NCI-H2081 (cell line): ENCODE measurements at places on chromosomes 11 and 22.

- DNase-seq: peak; percentile 86
Observed at GRCh38 chr22:40396882-40397281, 26.5 kb downstream of the SGSM3 start.

GRCh38 chr11:36317992-36318391, 21.9 kb downstream of the PRR5L start:
- DNase-seq: no peak

DNA sequence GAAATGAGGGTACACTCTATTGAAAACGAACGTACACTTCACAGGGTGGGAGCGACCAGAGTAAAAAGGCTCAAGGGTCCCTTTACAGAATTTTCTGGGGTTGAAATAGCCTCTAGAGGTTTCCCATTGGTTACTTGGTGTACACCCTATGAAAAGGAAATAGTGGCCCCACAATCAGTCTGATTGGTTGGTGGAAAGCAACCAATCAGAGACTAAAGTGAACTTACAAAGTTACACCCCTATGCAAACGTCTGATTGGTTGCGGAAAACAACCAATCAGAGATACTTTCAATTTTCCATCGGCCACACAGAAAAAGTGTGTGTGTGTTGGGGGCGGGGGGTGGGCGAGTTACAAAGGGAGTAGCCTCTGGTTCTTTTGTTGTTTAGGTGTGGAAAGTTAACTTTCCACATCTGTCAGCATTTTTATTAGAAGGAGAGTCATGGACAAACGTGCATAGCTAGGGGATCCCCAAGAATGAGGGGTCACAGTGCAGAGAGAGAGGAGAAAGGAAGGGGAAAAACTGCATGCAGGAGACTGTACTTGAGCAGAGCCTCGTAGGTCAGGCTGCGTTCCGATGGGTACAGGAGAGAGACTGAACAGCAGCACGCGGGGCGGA, 1152.1 kb downstream of the TBC1D22A start:
- DNase-seq: no peak

- DNase-seq: peak; percentile 30
Observed at GRCh38 chr11:23021287-23021863, 161.1 kb upstream of the CCDC179 start.

GRCh38 chr11:111966678-111967077, 29.5 kb downstream of the DIXDC1 start:
- no peak for DNase-seq

DNA sequence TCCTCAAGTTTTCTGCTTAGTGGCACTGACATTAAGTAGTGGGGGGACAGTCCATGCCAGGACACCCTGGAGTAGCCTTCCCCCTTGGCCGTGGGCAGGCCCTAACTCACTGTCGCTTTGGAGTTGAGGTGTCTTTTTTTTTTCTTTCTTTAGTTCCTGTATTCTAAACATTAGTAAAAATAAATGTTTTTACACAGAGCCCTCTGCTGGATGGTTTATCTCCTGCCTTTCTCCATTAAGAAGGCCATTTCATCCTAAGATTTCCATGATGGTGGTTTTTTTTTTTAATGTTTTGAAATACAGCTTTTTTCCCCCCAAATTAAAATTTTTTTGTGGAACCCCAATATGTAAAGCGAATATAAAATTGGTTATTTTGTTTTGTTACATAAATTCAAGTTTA, 1.8 kb upstream of the TIGD3 start:
- no peak for DNase-seq

GRCh38 chr11:100105982-100106358, 581.1 kb upstream of the ARHGAP42 start:
- DNase-seq: peak; percentile 45

DNA sequence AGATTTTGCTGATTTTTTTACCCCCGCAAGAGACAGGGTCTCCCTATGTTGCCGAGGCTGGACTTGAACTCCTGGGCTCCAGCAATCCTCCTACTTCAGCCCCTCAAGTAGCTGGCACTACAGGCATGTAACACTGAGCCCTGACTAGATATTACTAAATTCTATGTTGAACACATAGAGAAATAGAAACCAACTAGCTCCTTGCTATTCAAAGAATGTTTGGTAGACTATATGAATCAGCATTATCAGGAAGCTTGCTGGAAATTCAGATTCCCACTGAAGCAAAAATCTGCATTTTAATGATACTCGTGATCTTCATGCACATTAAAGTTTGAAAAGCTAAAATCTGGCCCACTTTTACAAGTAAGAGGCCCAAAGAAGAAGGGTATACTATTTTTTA, 11.9 kb downstream of the TMEM41B start:
- no peak for DNase-seq

DNA sequence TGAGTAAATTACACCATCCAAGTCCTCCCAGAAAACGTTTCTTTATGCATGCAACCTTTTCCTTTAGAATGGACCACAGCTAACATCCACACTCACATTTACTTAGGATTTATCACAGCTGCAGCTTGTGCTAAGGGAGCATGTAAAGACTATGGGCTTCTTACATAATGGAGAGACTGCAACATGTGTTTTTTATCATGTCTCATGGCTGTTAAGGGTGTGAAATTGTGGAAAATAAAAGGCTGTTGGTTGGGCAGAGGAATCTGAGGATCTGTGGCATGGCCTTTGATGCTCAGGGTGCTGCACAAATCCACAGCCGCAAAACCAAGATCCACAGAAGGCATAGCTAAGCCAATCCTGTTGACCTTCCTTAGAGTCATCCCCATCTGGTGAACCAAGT, 112.0 kb upstream of the MTNR1B start:
- DNase-seq: no peak

DNA sequence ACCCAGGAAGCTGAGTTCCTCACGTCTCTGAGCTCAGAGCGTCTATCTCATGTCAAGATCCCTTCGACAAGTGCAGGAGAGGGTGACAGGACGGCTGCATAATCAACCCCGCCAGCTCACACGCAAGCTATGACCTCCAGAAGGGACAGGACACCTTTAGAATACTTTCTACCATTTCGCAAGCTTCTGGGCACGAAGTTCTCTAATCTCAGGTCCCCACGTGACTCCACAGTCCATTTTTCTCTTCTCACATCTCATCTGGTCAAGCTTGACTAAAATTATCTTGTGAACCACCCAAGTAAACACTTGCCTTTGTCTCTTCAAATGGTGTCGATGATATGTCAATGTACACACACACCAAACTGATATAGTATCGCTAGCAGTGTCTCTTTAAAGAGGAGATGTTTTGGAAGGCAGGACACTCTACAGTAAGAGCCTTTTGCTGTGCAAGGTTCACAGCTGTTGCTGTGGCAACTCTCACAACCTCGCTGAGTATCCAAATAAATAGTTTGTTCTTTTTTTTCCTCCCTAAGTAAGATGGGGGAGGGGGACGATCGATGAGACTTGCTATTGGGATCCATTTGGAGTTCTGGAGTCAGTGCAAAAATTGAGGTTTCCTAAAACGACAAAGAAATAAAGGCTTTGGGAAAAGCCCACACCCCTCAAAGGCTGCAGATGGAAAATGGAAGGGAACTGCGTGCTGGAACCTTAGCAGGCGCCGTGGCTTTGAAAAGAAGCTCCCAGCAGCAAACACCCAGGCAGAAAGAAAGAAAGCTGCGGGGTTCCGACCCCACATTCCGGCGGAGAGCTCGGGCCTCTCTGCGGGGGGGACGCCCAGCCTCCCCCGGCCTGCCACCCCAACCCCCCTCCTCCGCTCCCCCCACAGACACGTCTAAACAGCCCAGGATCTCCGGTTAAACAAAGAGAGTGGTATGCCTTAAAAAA, 215.4 kb upstream of the UBASH3B start:
- peak; percentile 49 for DNase-seq

GRCh38 chr11:105315287-105315686, 175.7 kb upstream of the CARD18 start:
- DNase-seq: no peak

DNA sequence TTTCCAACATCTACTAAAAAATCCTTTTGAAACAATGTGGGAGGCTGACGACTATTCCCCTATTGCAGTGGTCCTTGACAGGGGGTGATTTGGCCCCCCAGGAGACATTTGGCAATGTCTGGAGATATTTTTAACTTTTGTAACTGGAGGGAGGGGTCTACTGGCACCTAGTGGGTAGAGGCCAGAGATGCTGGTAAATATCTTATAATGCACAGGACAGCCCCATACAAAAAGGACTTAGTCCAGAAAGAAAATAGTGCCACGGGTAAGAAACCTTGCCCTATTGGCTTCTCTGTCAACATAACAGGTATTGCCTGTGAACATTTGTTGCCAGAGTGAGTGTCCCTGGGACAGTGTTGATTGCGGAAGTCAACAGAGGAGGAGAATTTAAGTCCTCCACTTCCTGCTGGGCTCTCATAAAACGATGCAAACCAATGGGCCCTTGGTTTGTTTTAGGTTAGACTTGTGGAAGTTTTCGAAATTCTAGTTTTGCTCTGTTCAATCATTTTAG, 101.6 kb downstream of the MAML2 start:
- DNase-seq: no peak

- no peak for DNase-seq
Observed at GRCh38 chr22:42357634-42358296, 74.4 kb downstream of the NFAM1 start.

- DNase-seq: no peak
Observed at GRCh38 chr11:108025387-108026080, 16.8 kb downstream of the CUL5 start.

DNA sequence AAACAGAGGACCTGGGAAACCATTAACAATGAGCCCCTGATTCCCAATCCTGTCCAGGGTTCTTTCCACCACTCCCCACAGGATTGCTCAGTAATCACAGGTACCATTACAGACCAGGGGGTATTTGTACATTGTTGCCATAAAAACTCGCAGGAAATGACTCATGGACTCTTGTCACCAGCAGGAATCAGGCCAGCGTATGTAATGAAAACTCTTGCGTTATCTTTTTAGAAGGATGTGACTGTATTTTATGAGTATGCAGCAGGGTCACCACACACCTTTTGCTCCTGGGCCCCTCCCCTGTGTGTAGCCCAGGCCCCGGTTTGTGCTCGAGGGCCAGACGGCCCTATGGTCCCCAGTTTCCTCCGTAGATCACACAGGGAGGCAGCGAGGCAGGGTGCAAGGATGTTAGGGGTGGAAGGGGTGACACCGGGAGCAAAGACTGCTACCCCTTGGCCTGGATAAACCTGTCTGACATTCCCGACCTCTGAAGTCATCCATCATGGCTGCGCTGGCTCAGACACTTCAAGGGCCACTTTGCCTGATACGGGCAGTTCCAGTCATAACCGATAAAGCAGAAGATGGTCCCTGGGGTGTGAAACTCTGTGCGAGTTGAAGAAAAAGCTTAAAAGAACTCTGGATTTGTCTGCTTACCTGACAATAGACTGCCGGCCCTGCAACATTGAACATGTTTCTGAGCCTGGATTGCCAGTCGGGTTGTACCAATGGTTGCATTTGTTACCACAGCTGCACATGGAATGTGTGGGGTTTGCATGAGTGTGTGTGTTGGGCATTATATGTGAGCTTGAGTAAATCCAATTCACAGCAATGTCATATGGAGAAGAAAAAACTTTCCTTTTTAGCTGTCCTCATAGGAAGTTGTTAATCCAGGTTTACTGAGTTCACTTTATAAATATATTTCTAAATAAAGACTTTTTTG, 56.9 kb downstream of the MICAL2 start:
- DNase-seq: peak; percentile 81

DNA sequence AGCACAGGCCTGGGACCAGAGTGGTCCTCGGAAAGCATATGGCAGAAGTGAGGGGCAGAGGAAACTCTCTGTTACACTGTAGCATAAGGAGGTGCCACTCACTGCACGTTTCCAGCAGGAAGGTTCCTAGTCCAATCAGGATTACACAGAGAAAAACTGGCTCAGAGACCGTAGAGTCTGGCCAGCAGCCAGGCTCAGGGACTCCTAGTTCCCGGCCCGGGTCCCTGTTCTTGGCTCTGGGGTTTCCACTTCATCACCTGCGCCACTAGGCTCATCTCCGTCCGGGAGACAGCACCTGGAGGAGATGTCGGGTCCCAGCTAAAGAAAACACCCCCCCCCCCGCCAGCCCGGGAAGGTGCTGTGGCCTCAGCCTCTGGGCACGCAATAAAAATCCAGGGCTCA, 1.1 kb downstream of the TTLL12 start:
- DNase-seq: peak; percentile 68

DNA sequence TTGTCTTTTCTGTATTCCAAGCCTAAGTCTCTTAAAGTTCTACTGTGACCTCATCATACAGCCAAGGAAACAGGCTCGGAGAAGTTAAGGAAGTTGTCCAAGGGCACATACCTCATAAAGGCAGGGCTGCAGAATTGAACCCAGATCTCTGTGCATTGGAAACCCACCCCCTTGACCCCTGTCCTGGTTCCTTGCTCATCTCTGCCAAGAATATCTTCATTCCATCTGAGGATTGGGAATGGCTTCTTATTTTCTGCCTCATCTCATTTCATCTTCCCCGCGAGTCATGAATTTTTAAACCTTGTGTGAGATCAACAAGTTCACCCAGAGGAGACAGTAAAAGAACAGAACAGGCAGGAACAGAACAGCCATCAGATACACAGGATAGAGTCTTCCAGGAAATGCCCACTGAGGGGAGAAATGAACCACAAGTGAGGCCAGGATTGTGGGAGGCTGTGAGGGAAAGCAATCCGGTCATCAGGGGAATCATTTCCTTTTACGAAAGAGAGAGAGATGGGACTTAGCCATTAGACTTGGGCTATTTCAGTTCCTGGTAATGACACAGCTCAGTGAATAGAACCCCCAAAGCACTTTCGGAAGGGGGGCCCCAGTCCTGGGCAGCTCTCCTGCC, 34.4 kb upstream of the LRRC10B start:
- DNase-seq: no peak

- DNase-seq: no peak
Observed at GRCh38 chr11:78567209-78567608, 7.5 kb downstream of the NARS2 start.

GRCh38 chr22:41124086-41124485, 31.7 kb downstream of the EP300 start:
- no peak for DNase-seq

DNA sequence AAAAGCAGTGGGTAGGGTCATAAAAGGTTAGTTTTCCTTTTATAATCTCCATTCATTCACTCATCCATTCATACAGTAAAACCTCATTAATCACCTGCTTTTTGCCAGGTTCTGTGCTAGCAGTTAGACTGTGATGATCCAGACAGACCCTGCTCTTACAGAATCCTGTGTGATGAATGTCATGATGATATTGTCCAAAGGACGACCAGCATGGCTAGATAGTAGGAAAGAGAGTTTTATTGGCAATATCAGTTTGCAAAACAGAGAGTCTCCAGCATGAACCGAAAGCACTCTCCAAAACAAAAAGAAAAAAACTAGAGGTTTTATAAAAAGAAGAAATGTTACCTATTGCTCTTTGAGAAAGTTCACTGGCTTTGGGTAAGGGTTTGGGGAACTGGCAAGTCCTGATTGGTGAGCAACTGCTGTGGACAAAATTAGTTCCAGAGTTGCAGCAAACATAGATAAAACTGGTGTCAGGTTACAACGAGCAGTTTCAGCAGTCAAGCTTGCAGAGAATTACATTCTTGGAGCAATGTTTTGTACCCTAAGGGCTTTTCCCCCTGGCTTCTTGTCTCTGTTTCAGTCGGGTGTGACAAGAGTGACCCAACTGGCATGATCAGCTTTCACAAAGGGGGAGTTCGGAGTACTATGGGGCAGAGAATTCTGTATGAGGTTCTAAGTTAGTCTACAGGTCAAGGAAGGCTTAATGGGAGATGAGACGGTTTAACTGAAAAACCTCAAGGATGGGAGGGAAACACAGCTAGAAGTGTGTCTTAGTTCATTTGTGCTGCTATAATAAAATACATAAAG, 58.3 kb downstream of the HSD17B12 start:
- DNase-seq: no peak

- DNase-seq: no peak
Observed at GRCh38 chr11:441043-441417, 781 bp downstream of the ANO9 start.

GRCh38 chr22:44449061-44449682, 48.9 kb downstream of the RTL6 start:
- DNase-seq: no peak

GRCh38 chr11:40376331-40376730, 1083.1 kb downstream of the LRRC4C start:
- no peak for DNase-seq
